ENCODE measurements at places on chromosomes 3 and 15.

DNA sequence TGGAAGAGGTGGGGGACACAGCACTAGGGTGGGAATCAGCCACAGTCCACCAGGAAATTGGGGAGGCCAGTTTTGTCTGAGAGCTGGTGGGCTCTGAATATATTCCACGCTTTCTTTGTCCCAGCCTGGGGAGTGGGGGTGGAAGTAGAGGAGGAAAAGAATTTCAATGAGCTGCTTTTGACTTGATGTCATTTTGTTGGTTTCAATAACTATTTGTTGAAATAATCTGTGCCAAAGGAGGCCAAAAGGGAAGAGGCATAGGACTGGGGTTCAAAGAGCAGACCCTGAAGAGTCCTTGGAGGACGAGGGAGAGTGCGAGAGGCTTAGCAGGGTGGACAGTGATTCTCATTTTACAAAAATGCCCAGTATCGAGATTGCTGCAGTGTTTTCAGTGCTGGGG lies 262.3 kb downstream of the SHQ1 start:
- DNase-seq: no peak

DNA sequence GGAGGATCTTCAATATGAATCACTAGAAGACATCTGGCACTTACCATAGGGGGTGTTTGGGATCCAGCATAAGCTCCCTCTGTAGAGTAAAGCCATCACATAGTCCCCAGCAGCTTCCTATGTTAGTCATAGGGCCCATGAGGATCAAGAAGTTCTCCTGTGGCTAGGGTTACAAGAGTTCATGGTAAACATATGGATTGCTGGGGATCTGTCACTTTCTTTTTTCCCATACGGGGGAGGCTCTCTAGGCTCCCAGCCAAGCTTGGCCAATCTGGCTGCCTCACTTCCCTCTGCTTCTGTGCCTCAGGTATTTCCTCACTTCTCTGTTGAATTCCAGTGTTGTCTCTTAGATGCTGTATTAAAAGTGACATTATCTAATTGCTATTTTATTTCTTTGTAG lies 597.9 kb downstream of the PDCD6IP start:
- no peak for DNase-seq

DNA sequence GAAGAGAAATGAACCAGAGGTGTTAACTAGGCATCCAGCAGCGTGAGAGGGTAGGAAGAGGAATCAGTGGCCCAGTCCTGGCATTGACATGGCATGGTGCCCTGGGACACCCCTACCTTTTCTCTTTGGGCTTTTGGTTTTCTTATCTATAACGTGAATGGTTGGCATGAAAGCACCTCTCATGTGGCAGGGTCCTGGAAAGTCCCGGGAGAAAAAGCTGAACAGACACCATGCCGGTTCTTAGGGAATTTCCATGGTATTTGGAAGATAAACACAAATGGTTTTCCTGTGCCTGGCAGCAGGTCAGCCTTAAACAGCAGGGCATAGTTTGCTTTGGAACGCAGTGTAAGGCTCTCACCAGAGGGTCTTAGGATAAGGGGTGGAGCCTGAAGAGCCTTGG lies 15.4 kb downstream of the ARNT2 start:
- no peak for DNase-seq

GRCh38 chr3:188627652-188628051 lies 473.7 kb downstream of the LPP start:
- DNase-seq: no peak

DNA sequence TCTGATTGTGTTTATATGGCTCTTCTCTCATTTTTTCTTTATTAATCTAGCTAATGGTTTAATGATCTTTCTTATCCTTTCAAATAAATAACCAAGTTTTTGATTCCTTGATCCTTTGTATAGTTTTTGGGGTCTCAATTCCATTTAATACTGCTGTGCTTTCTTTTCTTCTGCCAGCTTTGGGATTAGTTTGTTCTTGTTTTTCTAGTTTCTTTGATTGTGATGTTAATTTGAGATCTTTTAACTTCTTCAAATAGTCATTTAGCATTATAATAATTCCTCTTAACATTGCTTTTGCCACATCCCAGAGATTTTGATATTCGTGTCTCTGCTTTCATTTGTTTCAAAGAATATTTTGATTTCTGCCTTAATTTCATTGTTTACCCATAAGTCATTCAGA lies 1126.6 kb downstream of the NAALADL2 start:
- no peak for DNase-seq

GRCh38 chr15:81302701-81303109 lies 21.2 kb downstream of the STARD5 start:
- DNase-seq: no peak

GRCh38 chr15:97023488-97023844 lies 693.0 kb downstream of the NR2F2 start:
- no peak for DNase-seq

- no peak for DNase-seq
Observed at GRCh38 chr3:52136513-52136912, 17.7 kb downstream of the POC1A start.

GRCh38 chr3:52455283-52456168 lies at the start of gene NISCH:
TSS of gene NISCH (plus strand) at chr3:52455604. CDS start at chr3:52455642, 38 bp downstream.
- peak; percentile 51 for DNase-seq

- peak; percentile 91 for DNase-seq
Observed at GRCh38 chr3:124557433-124558232, 172.6 kb upstream of the UMPS start.

DNA sequence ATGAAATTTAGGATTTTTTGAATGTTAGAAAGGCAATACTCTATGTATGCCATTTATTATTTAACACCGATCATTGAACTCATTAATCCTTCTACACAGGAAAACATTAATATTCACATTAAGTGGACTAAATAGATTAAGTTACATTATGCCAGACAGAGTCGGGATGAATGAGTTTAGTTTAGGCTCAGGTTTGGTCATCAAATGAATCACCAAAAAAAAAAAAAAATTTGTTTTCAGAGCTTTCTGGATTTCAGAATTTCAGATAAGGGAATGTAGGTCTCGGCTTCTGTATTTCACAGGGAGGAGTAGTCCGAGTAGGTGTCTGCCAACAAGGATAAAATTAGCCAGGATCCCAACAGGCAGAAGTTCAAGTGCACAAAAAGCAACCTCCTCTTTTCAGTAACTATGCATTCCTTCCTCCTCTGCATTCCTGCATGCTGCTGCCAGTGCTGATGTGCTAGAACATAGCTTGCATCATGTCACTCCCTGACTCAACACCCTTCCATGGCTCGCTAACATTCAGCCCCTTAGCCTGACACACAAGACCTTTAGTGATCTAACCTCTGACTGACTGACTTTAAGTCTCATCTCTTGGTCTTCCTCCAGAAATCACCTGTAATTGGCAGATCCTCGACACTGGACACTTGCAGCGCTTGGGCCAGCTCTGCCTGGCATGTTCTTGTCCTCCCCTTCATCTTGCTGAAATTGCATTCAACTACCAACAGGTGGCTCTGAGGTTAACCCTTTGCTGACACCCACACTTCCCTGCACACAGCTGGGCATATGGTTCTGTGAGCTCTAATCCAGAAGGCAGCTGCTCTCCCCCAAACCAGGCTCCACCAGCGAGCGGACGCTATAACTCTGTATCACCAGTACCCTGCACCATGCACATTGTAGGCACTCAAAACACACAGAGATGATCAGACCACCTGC lies 145.4 kb upstream of the PROK2 start:
- no peak for DNase-seq

DNA sequence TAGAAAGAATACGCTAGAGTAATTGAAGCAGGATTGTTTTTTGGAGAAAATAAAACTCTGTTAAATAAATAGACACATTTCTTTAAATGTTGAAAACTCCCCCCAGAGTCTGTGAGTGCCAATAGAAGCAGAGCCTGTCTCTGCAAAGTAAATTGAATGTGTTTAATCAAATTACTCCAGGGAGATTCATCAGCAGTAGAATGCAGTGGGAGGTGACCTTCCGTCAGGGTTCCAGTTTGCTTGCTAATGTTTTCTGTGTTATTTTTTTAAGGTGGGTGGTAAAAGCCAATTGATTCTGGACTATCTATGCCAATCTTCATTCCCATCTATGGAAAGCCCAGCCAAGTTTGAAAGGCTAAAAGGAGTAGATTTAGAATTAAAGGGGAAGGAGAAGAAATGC lies 612.4 kb upstream of the GRM7 start:
- no peak for DNase-seq

DNA sequence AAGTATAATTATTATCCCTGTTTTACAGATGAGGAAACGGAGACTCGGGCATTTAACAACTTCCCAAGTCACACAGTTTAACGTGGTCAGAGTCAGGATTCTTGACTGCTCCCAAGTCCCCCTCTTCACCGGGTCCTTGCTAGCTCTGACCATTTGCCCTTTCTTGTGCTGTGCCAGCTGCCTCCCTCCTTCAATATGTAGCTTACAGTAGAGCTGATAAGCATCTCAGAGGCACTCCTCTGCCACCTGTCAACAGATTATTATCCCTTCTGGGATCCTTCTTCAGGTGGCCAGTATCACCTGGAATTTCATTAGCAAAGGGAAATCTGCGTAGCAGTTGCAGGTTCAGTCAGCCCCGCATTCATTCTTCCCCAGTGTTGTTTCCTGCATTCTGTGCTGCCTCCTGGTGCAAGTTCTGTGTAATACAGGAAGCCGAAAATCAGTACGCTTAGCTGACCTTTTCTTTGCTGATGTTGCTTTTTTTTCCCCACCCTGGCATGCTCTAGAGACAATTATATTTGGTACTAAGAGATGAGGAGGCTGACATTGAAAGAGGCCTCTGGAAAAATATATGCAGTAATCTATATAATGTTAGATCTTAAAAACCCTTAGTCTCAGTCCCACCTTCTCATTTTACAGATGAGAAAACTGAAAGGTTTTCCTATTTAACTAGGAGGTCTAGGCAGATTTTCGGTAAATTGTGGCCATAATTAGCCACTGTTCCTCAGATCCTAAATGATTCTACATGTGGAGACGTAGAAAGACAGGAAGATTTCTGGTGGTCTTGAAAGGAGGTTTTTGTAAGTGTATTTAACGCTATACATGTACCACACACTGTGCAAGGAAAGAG lies 24.8 kb downstream of the TMOD2 start:
- no peak for DNase-seq

DNA sequence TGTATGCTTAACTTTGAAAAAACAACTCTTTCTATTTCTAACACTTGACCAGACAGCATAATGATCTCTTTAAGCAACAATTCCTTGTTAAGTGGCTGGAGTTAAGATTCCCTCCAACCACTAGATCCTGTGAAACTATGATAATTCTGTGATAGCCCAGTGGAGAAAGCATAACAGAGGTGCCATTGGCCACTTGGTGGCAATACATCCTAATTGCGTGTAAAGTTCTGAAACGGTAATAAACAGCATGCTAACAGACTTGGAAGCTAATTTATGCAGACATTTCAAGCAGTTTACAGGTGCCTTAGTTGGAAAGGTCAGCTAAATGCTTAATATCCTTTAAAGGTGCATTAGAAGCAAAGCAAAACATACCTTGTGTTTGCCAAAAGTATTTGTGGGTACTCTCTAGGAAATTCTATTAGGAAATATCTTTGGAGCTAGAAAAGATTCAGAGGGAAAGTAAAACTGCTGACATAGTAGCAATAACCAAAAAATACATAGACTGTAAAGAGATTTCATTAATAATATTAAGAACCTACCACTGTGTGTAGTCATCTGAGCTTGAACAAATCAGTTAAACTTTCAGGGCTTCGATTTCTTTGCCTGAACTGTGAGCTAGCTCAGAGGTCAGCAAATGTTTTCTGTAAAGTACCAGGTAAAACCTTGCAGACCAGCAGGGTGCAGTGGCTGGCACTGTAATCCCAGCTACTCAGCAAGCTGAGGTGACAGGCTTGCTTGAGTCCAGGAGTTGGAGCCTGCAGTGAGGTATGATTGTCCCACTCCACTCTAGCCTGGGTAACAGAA lies 19.0 kb upstream of the CSTA start:
- no peak for DNase-seq

DNA sequence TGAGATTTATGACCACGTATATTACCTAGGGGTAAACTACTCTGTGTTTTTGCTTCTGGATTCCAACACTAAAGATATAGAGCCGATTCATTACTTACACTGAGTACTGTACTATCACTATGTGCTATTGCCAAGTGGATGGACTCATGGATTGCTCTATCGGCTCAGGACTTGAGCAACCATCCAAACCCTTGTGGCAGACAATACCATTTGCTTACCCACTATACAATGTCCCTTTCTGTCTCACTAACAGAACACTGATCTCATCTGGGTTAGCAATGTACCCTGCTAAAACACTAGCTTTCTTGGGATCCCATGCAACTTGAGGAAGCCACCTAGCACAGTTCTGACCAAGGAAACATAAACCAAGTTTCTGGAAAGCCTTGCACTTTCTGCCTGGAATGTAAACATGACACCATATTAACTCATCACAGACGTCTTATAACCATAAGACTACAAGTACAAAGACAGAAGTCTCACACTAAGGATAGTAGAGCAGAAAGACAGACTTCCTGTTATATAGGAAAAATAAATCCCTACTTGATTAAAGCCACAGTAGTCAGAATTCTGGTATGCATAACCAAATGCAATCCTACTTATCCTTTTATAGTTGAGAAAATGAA lies 38.6 kb downstream of the HACD2 start:
- DNase-seq: no peak

DNA sequence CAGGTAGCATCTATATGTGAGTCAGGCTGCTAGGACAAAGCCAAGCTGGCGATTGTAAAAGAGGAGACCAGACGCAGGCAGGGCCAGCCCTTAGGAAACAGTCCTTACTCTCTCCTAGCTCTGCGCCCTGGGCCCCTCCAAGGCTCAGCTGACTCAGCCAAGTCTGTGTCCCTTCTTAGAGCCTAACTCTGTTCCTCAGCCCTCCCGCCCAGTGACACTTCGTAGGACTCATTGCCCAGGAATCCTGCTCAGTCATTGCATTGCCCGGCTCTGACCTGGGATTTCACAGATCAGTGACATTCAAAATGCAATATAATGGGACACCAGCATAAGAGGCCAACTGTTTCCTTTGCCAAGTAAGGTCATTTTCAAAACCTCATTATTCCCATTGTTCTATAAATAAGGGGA lies 244.2 kb downstream of the TLE3 start:
- DNase-seq: no peak

DNA sequence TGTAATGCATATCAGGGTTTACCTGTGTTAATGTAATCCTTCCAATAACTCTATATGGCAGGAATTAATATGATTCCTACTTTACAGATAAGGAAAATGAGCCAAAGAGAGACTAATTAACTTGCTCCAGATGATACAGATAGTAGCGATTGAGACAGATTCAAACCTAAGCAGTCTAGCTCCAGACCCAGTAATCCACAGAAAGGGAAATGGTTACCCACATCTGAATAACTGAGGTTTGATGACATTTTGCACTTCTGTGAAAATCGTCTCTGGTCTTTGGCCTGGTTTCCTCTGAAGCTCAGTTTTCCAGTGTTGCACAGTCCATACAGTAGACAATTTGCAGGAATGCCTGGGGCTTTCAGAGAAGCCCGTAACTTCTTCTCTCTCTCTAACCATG lies 177.1 kb upstream of the UMPS start:
- no peak for DNase-seq

GRCh38 chr15:53548236-53548635 lies 211.2 kb downstream of the WDR72 start:
- DNase-seq: no peak

- DNase-seq: no peak
Observed at GRCh38 chr15:58515807-58516206, 84.0 kb downstream of the LIPC start.

All from DMS79 treated with DMSO at 0.1 percent for 48 hours (cell line).